Stimulated activated CD4-positive, alpha-beta T cell treated with anti-CD3 and anti-CD28 coated beads, Interleukin-12 subunit alpha, Interleukin-12 subunit beta, amount 100 ng/mL, for 48 hours (primary cell): ENCODE measurements at places on chromosomes 4 and X.

DNA sequence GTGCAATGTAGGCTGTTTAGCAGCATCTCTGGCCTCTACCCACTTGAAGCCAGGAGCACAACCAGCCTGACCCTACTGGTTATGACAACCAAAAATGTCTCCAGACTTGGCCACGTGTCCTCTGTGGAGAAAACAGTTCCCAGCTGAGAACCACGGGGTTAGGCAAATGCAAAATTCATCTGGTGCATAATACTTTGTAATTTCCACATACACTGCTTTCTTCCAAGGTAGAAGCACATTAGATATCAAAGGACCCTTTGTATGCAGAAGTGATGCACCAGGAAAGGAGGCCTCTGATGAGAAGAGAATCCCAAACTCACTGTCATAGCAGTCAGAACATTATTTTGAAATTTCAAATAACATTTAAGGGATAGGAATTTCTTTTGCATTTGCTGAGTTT lies 26.3 kb downstream of the MFAP3L start:
- no peak for DNase-seq

DNA sequence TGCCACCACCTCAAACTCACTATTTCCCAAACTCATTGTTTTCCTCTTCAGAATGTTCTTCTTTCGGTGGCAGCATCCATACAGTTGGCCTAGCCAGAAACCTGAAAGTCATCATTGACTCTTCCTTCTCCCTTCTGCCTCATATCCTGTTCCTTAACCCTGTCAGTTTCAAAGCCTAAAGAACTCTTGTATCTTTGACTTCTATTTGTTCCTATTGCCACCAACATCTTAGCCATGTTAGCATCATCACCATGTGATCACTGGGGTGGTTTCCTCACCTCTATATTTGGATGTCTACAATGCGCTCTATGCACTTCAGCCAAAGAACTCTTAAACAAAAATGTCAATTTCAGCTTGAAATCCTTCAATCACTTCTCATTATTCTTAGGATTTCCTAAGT lies 29.0 kb downstream of the DDX60L start:
- no peak for DNase-seq

- no peak for DNase-seq
Measured at GRCh38 chr4:73340917-73341316, 63.2 kb upstream of the ALB start.

GRCh38 chr4:139015948-139016471 lies 429 bp downstream of the NOCT start:
- peak; percentile 41 for DNase-seq

DNA sequence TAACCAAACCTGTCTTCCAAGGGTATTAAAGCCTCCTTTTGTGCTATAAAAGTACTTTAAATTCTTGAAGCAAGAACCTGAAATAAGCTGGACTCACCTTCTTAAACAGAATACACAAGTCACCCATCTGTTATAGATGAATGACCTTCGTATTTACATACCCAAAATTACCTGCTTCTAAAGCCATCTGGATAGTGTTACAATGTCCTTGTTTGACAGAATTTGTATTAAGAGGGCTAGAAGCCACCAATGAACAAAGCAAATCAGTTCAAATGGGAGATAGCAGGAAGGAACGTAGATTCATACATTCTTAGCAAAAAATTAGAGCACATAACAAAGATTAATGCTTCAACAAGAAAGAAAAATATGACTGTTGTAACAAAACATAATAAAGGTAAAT lies 33.7 kb upstream of the CCSER1 start:
- DNase-seq, result no peak
